NCI-H1417 (cell line): ENCODE measurements at places on chromosomes 2 and 18.

DNA sequence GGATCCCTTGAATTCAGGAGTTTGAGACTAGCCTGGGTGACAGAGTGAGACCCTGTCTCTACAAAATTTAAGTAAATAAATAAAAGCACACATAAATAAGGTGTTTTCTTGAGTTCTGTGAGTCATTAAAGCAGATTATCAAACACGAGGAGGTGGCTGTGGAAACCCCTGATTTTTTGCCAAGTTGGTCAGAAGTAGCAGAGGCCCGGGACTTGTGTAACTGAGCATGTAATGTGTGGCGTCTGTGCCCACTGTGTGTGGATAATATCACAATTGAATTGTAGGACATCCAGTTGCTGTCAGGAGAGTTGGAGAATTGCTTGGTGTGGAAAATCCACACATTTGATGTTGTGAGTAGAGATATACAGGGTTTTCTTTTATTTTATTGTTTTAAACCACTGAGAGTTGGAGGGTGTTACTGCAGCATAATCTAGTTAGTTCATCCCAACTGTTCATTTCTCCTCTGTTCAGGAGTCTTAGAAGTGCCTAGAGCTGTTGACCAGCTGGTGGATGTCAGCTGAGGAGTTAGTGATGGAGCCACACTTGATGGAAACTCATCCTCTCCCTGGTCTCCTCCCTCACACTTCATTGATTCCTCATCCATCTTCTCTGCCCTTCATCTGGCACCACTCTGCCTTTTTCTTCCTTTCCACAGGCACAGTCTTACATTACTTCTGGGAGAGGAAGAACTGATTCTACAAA is 45.9 kb upstream of the RHOB start:
- no peak for DNase-seq

- no peak for DNase-seq
Observed at GRCh38 chr2:218873359-218874194, 7.1 kb upstream of the WNT10A start.

DNA sequence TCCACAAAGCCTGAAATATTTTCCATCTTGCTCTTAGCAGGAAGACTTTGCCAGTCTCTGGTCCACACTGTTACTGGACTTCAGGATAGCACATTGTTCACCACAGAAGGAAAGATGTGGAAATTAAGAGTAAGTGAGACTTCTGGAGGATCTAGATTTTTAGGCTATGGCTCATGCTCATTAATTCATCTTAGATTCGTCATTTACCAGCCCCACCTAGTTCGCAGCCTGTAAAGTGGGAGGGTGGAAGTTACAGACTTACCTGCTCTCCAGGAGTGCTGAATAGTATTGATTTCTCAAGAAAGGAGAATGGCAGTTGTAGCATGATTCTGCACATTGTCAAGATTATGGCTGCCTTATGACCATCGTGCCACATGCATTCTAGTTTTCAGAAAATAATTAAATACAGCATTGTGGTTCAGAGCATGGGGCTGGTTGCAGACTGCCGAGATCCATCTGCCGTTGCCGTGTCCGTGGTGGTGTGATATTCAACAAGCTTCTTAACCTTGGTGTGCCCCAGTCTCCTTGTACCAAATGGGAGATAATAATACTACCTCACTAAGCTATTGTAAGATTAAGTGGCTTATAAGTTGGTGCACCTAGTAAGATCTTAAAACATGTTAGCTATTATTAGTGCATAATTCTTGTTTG is 56.8 kb downstream of the RNF144A start:
- no peak for DNase-seq

DNA sequence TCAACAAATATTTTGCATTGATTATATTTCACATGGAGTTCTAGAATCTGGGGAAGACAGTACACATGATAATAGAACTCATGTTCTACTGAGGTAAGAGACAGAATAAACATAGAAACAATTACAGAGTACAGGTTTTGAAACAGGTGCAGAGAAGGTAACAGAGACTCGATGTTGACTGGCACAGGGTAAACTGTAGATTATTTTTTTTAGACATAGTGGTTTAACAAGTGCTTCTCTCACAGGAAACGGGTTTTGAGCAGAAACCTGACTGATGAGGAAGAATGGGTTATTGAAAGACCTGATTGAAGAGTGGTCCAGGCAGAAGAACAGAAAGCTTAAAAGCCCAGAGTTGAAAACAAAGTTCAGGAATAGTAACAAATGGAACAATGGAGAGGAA is 1002.5 kb upstream of the FAM98A start:
- no peak for DNase-seq

DNA sequence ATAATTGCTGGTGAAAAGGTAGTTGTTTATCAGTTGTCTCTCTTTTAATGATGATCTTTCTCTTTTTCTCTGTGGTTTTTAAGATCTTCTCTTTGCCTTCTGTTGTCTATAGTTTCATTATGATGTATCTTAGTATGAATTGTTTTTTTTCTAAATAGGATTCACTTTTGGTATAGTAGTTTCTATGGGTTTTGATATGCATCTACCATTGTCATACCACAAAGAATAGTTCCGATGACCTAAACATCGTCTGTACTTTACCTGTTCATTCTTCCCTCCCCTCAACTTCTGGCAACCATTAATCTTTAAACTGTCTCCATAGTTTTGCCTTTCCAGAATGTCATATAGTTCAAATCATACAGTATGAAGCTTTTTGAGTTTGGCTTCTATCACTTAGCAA is 19.6 kb downstream of the RDH14 start:
- no peak for DNase-seq
